ENCODE measurements at places on chromosomes 1 and 21. TPM values are rescaled to one million over a fixed set of nuclear protein-coding genes. Genes with fewer than 3 reads are reported as not detected.

TMEM51 gene
- total RNA-seq = 0.59 TPM

DNA sequence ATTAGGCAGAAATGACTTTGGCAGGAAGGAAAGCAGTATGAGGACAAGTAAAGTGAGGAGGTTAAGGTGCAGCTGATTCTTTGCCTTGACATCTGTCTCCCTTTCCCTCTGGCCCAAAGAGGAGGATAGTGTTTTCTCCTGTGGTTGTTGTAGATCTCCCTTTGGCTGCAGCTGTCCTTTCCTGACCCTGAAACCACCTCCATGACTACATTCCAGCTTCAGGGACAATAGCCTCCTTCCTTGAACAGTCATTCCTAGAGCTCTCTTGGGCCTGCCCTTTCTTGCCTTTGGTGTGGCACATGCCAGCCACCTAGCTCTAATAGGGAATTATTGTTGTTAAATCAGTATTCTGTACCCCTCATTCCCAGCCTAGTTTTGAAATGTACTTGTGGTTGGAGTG, 6.2 kb downstream of the ZMYM1 start:
- DNase-seq = peak; percentile 30

- DNase-seq = peak; percentile 68
Measured at GRCh38 chr1:96598416-96599168, 123.0 kb upstream of the PTBP2 start.

BEND5 gene
- 1.2 TPM for total RNA-seq

MAB21L3 gene
- total RNA-seq = 0.36 TPM

DEDD gene
- 41.0 TPM for total RNA-seq

DNA sequence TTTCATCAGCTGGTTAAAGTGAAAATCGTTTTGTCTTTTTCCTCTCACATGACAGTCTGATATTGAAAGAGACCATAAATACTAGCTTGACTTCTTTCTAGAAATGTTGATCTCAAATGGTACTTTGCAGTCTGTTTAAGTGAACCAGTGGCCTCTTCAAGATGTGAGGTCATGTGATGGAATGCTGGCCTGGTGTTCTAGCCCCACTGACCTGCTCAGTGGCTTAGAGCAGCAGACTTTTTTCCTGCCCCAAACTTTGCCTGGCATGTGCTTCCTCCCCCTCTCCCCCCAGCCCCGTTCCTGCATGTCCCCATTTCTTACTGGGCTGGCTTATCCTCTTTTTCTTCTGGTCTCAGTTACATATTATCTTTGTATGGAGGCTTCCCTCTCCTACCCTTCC, 34.3 kb downstream of the ZYG11A start:
- DNase-seq = no peak

DNA sequence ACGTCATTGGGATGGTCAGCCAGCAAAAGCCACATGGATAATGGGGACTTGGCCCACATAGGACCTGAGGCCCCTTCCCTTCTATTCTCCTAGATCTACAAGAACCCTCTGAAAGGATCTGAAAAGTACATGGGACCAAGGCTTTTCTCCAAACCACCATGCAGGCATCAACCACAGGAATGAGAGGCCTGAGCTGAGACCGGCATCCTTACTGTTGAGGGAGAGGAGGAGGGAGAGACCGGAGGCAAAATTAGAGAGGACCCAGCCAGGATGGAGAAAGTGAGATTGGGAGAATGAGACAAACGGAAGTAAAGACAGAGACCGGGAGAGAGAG, 281.7 kb downstream of the RRAGC start:
- DNase-seq = no peak

GRCh38 chr21:44392916-44393315, 39.5 kb downstream of the TRPM2 start:
- DNase-seq = peak; percentile 71

FAM72B gene
- 2.7 TPM for total RNA-seq

- peak; percentile 94 for DNase-seq
Measured at GRCh38 chr1:2091611-2092604, 41.7 kb downstream of the PRKCZ start.

All from osteoblast (primary cell).